Activated T-cell treated with anti-CD3 and anti-CD28 coated beads, Interleukin-2, amount 50 U/mL, for 72 hours (primary cell): ENCODE measurements at places on chromosomes 4 and X. TPM values are rescaled to one million over a fixed set of nuclear protein-coding genes. Genes with fewer than 3 reads are reported as not detected.

Gene MAGEA4
- total RNA-seq = not detected

Gene PRDX4
- 27.5 TPM for total RNA-seq

Gene NIPAL1
- total RNA-seq = 1.7 TPM

Gene GABRE
- total RNA-seq = not detected

Gene FAM53A
- total RNA-seq = 1.4 TPM

Gene PHKA1
- total RNA-seq = 5.9 TPM

Gene PARM1
- 0.19 TPM for total RNA-seq

Gene SPANXB1
- total RNA-seq = not detected
